ENCODE measurements at places on chromosomes 7 and 10.

DNA sequence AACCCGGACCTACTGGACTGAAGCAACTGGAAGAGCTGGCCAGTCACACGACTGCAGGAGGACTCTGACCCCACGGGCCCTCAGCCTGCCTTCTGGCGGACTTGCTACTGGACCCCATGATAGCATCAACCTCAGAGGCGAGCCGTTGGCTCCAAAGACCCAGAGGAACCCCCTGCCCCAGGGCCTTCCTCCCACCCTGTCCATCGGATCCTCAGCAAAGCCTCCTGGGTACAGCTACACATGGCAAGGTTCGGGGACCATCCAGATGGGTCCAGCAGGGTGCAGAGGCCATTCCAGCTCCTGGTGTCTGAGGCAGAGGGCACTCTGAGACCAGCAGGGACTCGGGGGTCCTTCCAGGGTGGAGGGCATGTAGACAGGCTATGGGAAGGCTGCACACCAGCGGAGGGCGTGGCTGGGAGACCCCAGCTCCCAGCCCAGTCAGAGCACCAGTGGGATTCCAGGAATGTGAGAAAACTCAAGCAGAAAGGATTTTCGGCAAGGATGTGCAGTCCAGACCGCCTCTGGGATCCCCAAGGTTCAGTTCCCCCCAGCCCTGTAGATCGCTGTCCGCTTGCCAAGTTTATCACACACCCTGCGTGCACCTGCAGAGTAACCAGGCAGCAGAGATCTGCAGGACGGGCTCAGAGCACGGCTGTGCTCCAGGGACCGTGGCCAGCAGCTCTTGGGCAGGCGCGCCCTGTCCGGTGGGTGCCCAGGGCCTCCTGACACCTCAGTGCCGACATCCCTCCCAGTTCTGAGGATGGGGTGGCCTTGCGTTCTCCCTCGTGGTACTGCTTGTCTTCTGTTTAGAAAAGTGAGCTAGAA lies 89.8 kb upstream of the PPP2R2D start:
- DNase-seq = no peak

- DNase-seq = peak; percentile 14
Measured at GRCh38 chr10:14385596-14386593, 55.2 kb upstream of the FRMD4A start.

DNA sequence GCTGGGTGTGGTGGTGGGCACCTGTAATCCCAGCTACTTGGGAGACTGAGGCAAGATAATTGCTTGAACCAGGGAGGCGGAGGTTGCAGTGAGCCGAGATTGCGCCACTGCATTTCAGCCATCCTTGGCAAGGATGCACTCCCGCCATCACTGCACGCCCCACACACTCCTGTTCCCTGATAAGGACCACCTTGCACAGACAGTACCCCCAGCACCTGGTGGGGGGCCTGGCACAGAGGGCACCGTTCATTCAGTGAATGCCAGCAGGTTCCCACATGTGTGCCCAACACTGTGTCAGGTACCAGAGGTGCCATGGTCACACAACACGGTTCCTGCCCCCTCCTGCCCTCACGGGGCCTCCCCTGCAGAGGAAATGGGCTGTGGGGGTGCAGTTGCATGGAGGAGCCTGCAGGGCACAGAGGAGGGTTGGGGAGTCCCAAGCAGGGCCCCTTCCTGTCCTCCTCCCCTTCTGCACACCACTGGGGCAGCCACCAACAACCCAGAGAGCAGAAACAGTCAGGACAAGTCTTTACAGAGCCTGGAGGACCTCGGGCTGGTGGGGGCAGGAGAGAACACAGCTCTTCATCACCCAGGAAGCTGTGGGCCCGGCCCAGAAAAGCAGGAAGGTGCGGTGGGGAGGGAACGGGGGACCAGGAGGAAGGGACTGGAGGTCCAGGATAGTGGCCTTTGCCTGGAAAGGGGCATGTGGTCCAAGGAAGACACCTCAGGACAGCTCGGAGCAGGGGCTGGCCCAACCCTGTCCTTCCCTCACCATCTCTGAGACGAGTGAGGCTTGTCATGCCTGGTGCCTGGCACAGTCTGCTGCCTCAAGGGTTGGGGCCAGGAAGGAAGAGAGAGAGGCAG lies 7.1 kb downstream of the CRYGN start:
- peak; percentile 53 for DNase-seq

DNA sequence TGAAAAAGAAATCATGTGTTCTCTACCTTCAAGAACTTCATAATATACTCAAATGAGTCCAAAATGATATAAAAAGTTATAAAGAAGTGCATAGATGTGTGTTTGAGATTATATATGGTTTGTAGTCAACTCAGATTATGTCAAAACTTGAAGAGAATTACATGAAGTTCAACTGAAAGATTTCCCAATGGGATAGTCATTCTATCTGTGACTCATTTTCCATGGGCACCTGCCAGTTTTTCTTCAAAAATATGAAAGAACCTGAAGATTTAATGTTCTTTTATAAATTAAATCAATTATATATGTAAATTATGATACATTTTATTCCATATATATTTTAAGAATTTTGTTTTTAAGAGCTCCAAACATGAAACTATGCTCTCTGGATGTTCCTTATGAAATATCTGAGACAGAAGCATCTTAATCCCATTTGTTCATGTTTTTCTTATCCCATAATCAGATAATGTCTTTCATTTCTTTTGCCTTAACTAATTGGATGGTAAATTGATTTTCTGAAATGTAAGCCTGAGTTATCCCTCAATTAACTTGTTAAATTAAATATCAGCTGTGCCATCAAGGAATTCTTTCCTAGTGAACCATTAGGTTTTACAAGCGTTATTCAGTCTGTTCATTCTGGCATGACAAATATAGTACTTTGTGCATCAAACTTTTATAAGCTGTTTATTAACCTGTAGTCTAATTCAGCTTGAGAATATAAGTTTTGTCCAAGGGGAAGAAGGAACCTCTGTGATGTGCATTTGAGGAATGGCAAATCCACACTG lies 387.1 kb downstream of the IPMK start:
- DNase-seq = no peak

DNA sequence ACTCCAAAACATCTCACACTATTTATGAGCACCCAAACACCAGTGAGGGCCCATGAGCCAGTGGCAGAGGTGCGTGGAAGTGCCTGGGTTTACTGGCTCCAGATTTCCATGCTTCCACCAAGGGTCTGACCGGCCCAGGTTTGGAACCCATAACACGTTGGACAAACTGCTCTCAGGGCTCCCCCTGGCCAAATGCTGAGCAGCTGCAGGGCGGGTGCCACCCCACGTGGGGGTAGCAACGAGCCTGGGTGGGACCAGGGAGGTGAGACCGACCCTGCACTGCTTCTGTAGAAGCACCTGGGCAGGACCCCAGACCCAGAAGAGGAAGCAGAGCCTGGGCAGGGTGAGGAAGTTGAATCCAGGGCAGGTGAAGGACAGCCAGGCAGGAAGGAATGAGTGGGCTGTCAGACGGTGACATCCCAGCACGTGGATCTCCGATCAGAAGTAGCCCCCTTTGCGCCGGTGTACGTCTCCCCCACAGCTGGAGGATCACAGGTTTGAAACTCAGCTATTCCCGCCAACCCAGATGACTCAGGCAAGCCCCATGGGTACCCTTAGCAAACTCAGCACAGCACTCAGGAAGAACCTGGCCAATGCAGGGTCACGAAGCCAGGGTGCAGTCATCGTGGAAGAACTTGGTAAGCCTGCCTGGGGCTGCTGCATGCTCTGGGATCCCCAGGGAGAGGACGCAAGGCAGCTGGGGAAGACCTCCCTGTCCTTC lies 100.4 kb upstream of the DDC start:
- no peak for DNase-seq

DNA sequence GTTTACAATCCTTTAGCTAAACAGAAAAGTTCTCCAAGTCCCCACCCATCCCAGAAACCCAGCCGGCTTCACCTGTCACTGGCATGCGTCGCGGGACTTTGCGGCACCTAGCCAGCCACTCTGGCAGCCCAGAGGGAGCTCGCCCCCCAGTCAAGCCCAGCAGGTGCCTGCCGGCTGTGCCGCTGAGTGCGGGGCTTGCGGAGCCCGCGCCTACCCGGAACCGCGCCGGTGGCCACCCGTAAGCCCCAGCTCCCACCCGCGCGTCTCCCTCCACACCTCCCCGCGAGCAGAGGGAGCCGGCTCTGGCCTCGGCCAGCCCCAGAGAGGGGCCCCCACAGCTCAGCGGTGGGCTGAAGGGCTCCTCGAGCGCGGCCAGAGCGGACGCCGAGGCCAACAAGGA lies 446.1 kb downstream of the GRM8 start:
- DNase-seq = no peak

- DNase-seq = no peak
Measured at GRCh38 chr10:27717861-27718260, 27.8 kb downstream of the MKX start.

All from CD4-positive, alpha-beta T cell treated with Interleukin-6 for 4 hours (primary cell).